ENCODE measurements at places on chromosomes 6 and 20.

GRCh38 chr20:10626896-10627295 lies 46.9 kb downstream of the JAG1 start:
- DNase-seq = no peak

DNA sequence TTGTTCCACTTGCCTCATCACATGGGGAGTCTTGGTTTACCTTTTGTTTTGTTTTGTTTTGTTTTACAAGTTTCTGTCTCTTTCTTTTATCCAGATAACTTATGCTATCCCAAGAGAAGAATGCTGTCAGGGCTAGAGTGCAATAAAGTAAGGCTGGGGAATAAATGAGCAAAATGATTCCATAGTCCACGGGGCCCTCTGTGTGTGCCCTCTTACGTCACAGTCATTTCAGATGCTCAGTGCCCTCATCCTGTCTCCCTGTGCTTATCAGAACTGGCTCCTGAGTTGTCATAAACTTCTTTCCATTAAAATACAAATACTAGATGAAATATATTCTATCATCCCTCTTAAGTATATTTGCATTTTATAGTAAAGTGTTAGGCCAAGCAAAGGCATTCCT lies 30.8 kb upstream of the ENPP1 start:
- DNase-seq = no peak

DNA sequence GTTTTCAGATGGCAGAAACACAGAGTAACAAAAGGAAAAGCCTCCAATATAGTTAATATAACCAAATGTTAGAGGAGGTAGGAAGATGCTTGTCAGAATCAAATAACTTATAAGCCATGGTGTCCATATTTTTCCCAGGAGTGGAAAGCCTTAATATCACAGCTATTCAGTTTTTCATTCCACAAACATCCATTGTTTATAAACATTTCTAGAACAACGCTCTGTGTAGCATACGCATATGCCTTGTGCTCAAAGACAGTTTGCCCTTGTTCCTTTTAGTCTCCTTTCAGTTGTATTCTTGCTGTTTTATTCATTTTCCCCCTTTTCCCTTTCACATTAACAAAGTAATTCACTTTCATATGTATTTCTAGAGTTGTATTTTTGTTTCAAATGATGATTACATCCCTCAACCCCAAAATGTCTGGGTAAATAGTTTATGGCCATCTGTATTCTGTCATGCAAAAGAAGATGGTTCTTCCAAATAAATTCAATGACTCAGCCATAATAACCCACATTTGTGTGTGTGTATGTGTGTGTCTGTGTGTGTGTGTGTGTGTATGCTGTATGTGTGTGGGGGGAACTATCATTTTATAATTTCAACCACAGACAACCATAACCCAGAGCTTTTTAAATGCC lies 455.7 kb upstream of the SOX4 start:
- DNase-seq = no peak

DNA sequence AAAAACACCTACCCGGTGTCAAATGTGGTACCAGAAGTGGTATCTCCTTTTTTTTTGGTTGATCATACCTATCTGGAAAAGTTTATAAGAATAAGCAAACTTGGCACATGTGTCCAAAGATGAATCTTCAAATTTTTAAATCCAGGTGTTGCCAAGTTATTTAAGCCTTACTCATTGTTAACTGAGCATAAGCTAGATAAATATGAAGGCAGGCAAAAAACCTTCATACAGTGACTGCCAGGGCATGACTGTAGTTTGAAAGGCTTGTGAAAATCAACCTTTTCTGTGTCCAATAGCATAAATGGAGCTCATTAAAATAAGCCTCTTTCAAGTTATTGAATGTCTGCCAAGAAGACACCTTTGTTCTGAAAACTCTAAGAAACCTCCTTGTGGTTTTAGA lies 699.2 kb downstream of the DOK5 start:
- no peak for DNase-seq

DNA sequence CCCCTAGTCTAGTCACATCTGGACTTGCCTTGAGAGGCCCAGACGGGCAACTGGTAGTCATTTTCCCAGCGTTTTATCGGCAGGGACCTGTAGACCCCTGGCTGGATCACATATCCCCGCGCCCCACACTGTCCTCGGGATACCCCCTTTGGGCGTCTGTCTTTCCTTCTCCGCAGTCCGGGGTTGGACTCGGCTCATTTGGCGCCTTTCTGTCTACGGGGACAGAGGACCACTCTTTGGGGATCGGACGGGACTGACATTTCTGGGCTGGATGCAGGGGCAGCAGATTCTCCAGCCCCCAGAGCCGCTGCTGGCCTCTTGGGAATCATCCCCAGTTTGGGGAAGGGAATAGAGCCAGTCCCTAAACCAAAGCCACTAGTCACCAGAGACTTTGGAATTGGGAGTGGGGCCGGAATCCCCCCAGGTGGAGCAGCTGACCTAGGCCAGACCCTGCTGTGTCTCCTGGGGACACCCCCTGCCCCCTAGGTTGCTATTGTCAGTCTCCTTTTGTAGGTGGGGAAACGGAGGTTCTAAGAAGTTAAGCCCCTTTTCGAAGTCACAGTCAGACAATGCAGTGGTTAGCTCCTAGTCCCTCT lies 734 bp downstream of the FAM110A start:
- DNase-seq = no peak

GRCh38 chr6:37990762-37991525 lies 171.4 kb downstream of the ZFAND3 start:
- DNase-seq = peak; percentile 8

DNA sequence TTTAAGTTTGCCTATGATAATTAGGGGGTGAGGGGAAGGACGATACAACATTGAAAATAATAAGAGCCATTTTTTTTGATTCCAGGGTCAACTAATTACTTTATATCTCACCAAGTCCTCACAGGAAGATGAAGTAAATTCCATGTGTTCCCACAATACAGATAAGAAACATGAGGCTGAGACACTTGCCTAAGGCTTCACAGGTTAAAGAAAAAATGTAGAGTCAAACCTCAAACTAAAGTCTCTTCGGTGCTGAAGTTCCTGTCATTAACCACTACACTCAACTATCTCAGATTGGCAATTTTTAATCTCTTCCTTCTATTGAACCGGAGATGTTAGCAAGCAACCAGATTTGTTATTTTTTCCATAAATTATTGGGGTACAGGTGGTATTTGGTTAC lies 33.0 kb downstream of the MRAP2 start:
- DNase-seq = no peak

DNA sequence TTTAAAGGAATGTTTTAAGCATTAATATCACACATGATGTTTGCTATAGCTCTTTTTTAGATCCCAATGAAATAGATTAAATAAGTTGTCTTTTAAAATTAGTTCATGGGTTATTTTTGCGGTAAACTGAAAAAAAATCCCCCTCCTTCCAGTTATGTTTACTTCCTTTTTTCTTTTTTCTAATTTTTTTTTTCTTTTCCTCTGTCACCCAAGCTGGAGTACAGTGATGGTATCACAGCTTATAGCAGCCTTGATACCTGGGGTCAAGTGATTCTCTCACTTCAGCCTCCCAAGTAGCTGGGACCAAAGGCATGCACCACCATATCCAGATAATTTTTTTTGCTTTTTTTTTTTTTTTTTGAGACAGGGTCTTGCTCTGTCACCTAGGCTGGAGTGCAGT lies 17.8 kb upstream of the SCAF8 start:
- no peak for DNase-seq

DNA sequence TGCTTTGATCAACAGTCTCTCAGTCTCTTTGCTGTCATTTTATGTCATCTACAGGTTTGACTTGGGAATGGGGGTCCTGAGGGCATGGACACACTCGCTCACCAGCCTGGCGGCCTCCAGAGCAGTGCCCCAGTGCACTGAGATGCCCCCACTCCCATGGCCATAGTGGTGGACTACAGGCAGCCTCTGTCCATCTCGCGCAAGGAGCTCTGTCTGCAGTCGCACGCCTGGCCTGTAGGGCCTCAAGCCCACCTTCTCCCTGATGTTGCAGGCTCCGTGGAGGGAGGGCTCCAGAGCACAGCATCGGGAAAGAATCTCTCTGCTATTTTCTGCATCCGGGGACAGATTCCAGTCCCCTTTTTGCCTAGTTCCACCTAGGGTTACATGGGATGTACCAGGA lies 22.6 kb downstream of the DDO start:
- DNase-seq = peak; percentile 40

- no peak for DNase-seq
Observed at GRCh38 chr6:97677626-97678025, 394.6 kb upstream of the MMS22L start.

- no peak for DNase-seq
Observed at GRCh38 chr20:1810926-1811620, 84.1 kb upstream of the SIRPA start.

- peak; percentile 26 for DNase-seq
Observed at GRCh38 chr6:16472349-16473069, 234.1 kb downstream of the GMPR start.

DNA sequence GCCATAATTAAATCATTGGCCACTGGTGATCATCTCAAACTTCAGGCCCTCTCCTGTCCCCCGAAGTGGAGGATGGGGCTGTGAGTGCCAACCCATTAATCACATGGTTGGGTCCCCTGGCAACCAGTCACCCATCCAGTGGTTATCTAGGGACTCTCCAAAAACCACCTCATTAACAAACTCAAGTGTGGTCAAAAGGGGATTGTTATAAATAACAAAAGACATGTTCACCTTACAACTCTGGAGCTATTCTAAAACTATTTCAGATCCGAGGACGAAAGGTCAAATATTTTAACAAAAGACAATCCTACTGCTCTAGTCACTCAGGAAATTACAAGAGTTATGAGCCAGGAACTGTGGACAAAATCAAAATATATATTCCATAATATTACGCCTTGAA lies 95.5 kb upstream of the PRND start:
- no peak for DNase-seq

GRCh38 chr6:6569096-6569810 lies 19.3 kb upstream of the LY86 start:
- no peak for DNase-seq

GRCh38 chr6:76347539-76347938 lies 275.1 kb upstream of the IMPG1 start:
- DNase-seq = no peak

GRCh38 chr6:170046791-170047626 lies 243.9 kb downstream of the DLL1 start:
- no peak for DNase-seq

GRCh38 chr20:49705358-49705757 lies 8.3 kb downstream of the B4GALT5 start:
- no peak for DNase-seq

DNA sequence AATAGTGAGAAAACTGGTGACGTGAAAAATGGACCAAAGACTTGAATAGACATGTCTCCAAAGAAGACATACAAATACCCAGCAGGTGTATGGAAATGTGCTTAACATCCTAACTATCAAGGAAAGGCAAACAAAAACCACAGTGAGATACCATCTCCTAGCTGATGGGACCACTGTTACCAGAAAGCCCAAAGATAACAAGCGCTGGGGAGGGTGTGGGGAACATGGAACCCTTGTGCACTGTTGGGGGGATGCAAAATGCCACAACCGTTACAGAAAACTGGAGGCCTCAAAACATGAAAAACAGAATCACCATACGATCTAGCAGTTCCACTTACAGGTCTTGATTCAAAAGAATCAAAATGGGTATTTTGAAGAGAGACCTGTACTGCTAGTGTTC lies 19.8 kb upstream of the RBM38 start:
- DNase-seq = no peak

- no peak for DNase-seq
Observed at GRCh38 chr20:17732907-17733521, 33.2 kb downstream of the BANF2 start.

GRCh38 chr6:150752409-150752808 lies 113.1 kb upstream of the MTHFD1L start:
- no peak for DNase-seq

GRCh38 chr6:131652472-131652871 lies 15.4 kb downstream of the ENPP3 start:
- no peak for DNase-seq

- peak; percentile 18 for DNase-seq
Observed at GRCh38 chr6:7129360-7129759, 21.6 kb downstream of the RREB1 start.

GRCh38 chr20:7301807-7302206 lies 534.3 kb downstream of the BMP2 start:
- no peak for DNase-seq

- peak; percentile 92 for DNase-seq
Observed at GRCh38 chr20:56630086-56630493, 984 bp downstream of the TFAP2C start.

- no peak for DNase-seq
Observed at GRCh38 chr6:87661016-87661415, 41.0 kb downstream of the AKIRIN2 start.

- DNase-seq = no peak
Observed at GRCh38 chr6:83152913-83153312, 40.2 kb downstream of the PGM3 start.

GRCh38 chr6:44651604-44652003 lies 264.1 kb downstream of the CDC5L start:
- peak; percentile 96 for DNase-seq

DNA sequence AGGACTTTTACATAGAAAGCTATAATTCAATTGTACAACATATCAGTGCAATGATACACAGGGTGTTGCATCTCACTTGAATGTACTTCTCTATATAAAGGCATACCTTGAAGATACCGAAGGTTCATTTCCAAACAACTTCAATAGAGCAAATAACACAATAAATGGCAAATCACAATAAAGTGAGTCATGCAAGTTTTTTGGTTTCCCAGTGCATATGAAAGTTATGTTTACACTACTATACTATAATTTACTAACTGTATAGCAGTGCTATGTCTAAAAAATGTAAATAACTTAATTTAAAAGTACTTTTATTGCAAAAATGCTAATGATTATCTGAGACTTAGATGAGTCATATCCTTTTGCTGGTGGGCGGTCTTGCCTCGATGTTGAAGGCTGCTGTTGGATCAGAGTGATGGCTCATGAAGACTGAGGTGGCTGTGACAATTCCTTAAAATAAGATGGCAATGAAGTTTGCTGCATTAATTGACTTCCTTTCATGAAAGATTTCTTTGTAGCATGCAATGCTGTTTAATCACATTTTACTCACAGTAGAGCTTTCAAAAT lies 188.8 kb downstream of the TASP1 start:
- no peak for DNase-seq

GRCh38 chr6:144265390-144265789 lies 19.7 kb upstream of the UTRN start:
- DNase-seq = peak; percentile 87

- DNase-seq = no peak
Observed at GRCh38 chr20:32957459-32957858, 46.8 kb downstream of the SUN5 start.

GRCh38 chr6:77245026-77245425 lies 218.3 kb downstream of the HTR1B start:
- no peak for DNase-seq

DNA sequence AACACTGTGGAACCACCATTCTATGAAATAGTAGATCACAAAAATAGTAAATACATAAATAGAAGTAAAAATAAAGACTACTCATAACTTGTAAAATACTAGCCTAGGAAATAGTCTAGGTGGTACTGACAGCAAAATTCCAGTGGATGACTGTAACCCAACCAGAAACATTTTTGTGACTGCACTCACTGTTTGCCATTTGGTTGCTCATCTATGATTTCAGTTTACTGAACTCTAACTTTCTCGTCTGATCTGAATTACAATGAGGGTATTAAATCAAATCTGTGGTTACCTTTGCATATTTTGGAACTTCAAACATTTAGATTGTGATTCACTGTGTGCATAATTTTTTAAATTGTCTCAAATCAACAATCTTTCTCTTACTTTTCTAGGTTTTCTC lies 151.1 kb downstream of the KHDC1L start:
- no peak for DNase-seq

All from ELF-1 (cell line).